ENCODE measurements at places on chromosomes 3 and 15.

GRCh38 chr3:52191663-52192062 lies 6.3 kb upstream of the ALAS1 start:
- DNase-seq = no peak

DNA sequence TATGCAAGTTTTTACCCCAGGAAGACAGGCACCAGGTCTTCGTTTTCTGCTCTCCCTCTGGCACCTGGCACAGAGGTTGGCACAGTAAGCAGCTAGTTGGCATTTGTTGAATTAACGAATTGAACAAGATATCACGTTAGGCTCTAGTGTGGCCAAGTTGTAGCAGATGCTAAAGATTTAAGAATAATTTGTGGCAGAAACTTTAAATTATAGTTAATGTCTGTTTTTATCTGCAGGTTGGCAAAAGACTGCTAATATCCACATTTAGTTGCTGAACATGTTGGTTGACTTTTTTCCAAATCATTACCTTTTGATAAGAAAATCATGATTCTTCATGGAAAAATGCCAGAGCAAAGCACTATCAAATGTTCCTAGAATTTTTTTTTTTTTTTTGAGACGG lies 8.1 kb downstream of the CHRNA5 start:
- no peak for DNase-seq

- DNase-seq = no peak
Observed at GRCh38 chr3:25463836-25464418, 35.9 kb downstream of the RARB start.

DNA sequence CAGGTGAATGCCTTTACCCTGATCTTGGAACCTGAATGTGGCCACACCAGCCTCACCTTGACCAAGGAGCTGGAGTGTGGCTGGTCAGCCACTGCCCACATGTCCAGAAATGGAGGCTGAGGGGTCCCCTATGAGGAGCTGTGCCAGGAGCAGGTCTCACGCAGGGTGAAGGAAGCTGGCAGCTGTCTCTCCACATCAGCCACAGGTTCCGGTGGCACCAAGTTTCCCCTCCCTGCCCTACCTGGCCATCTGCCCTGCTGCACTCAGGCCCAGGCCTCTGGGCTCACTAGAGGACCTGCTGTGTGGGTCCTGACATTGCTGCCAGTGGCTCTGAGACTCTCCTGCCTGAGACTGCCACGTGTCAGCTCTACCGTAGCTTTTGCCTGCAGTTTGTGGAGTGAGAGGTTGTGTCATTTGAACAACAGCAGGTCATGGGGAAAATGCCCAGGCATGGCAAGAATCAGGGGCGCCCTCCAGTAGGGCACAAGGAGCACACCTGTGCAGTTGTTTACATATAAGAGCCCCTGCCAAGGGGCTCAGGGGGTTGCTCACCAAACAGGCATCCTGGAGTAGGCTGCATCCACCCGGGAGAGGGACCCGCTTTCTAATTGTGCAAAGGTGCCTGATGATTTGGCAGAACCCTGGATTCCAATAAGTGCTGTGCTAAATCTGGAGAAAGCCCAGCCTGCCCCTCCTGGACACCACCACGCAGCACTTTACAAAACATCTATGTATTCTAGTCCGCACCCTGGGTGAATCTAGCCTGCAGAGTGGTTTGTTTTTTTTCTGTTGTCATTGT lies 258.5 kb upstream of the TLE3 start:
- DNase-seq = no peak

- peak; percentile 76 for DNase-seq
Observed at GRCh38 chr3:183447206-183448001, 19.0 kb upstream of the MCF2L2 start.

- DNase-seq = no peak
Observed at GRCh38 chr3:141366285-141367037, 1.8 kb upstream of the ZBTB38 start.

DNA sequence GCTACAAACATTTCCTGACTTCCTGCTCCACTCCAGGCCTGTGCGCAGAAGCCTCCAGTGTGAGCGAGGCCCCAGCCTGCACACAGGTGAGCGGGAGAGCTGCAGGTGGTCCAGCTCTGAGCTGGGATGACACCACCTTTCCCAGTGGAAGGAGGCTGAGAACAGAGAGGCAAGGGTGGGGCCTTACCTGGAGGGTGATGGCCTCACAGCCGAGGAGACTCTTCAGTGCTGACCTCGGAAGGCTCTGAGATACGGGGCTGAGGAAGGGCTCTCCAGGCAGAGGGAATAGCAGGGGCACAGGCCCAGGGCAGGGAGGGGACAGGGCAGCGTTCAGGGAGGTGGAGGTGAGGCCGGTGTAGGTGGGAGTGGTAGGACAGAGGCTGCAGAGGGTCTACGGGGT lies 70.8 kb downstream of the EFCAB12 start:
- no peak for DNase-seq

GRCh38 chr15:77859491-77860060 lies 217.9 kb downstream of the TBC1D2B start:
- DNase-seq = no peak

GRCh38 chr3:70076396-70076795 lies 76.9 kb downstream of the SAMMSON start:
- DNase-seq = no peak

GRCh38 chr3:13249664-13250390 lies 170.3 kb downstream of the NUP210 start:
- DNase-seq = no peak

DNA sequence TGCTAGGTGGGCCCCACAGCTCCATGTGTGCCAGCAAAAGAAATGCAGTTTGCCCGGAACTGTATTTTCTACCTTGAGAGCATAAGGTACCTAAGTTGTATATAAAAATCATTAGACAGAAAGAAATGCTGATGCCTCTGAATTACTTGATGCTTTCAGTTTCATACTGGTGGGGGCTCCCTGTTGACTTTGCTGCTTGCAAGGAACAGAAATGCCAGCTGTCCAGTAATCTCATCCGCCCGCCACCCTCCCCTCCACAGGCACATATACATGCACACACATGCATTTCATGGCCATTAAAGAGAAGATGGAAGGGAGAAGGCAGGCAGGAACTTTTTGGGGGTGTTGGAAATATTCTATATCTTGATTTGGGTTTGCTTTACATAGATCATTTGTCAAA lies 38.4 kb downstream of the LIMD1 start:
- no peak for DNase-seq

DNA sequence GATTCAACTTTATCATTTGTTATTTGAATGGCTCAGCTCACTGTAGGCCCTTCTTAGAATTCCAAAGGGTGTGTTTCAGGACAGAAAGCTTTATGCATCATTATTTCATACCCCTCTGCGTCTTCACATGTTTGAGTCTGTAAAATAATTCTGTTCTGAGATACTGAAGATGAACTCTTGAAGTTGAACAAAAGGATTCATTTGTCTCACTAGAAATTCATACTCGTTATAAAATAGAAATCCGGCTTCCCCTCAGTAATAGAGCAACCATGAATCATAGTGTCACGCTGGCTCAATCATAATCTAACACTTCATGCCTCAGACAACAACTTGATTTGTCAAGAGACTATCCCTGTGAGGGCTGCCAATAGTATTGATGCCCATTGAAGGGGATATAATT lies 1015.4 kb upstream of the SEMA6D start:
- no peak for DNase-seq

GRCh38 chr3:62837145-62837787 lies 38.0 kb downstream of the CADPS start:
- DNase-seq = no peak

DNA sequence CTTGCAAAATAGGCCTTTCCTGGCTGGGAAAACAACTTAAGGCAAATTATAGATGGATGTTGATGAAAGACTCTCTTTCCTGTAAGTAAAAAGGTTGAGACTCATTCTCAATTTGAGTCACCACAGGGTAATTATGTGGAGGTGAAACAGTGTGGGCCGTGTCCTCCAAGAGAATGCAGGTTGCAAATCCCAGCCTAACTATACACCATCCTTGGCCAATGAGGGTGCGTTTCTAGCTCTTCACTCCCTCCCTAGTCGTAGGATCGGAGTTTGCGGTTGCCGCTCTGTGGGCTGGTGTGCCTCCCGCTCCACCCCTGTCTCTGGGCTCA lies 259.9 kb downstream of the PLCL2 start:
- no peak for DNase-seq

- no peak for DNase-seq
Observed at GRCh38 chr3:190019844-190020243, 100.9 kb downstream of the P3H2 start.

DNA sequence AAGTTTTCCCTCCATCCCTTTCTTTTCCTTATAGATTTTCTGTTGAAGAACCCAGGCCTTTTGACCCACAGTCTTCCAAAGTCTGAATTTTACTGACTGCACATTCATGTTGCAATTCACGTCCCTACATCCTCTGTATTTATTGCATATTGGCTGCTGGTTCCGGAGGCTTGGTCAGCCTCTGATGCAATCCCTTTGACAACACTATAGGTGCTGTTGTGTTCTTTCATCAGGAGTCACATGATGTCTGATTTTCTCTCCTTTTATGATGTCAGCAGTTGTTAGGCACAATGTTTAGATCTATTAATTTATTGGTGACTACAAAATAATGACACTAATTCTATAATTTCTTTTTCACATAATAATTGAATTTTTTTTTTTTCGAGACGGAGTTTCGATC lies 8.7 kb downstream of the CYP1A1 start:
- DNase-seq = no peak

- no peak for DNase-seq
Observed at GRCh38 chr3:66486646-66487045, 14.2 kb downstream of the LRIG1 start.

DNA sequence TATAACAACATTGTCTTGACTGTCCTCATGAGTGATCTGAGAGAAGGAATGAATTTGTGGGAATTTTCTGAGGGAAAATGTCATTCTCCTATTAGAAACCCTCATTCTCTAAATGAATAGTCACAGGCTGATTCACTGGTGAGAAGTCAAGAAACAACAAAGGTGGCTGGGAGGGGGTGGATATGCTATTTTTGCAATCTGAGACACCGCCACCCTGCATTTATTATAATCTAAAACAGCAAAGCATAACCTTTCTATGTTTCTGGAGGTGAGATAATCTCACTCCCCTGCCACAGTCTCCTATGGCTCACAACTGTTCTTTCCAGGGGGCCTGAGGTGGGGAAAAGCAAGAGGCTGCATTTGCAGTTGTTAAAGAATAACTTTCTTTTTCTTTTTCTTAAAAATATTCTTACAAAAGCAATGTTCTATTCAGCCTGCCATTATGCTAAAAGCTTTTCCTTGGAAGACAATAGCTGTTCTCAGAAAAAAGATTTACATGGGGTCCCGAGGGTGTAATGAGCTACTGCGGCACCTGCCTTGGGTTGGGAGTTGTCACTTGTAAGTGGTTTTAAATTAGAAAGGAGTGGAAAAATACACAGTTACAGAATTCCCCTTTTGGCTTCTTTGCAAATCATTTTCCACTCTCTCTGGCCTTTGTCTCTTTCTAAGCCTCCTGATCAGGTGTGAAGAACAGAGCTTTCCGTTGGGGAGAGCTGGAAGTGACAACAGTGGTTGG lies 220.9 kb downstream of the AGBL1 start:
- DNase-seq = no peak

- DNase-seq = no peak
Observed at GRCh38 chr15:78997981-78998499, 53.2 kb upstream of the CTSH start.

DNA sequence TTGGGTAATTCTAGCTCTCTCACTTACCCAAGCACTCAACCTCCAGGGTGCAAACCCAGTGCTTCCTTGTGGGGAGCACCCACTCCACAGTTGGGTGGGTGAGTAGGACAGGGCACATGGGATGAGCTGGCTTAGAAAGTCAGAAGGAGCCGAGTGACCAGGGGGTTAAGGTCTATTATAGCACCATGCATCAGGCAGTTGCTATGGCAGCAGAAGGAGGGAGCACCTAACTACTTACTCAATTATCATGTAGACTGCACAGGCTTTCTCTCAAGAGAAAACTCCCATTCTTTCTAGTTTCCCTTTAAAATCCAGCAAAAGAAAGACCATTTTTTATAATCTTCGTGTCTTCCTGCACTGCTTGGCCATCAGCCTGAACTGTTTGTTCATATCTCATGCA lies 163.0 kb downstream of the OCA2 start:
- no peak for DNase-seq

GRCh38 chr3:133283958-133284807 lies 115.7 kb upstream of the BFSP2 start:
- DNase-seq = no peak

- DNase-seq = no peak
Observed at GRCh38 chr3:43776101-43776500, 85.4 kb downstream of the ABHD5 start.

DNA sequence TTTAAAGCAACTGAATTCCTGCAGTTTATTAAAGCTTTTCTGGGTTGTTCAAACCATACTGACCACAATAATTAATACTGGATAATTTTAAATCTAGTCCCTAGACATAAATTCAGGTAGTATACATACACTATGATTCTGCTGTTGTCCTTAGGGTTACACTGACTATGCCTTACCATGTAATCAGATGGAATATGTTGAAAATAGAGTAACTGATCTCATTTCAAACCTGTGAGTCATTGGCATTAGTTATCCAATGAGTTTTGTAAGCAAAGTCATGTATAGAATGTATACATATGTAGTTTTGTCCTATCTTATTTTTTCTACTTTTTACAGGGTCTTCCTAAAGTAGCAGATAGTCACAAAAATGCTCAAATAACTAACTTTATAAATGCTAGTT lies 517.1 kb upstream of the CCDC54 start:
- no peak for DNase-seq

DNA sequence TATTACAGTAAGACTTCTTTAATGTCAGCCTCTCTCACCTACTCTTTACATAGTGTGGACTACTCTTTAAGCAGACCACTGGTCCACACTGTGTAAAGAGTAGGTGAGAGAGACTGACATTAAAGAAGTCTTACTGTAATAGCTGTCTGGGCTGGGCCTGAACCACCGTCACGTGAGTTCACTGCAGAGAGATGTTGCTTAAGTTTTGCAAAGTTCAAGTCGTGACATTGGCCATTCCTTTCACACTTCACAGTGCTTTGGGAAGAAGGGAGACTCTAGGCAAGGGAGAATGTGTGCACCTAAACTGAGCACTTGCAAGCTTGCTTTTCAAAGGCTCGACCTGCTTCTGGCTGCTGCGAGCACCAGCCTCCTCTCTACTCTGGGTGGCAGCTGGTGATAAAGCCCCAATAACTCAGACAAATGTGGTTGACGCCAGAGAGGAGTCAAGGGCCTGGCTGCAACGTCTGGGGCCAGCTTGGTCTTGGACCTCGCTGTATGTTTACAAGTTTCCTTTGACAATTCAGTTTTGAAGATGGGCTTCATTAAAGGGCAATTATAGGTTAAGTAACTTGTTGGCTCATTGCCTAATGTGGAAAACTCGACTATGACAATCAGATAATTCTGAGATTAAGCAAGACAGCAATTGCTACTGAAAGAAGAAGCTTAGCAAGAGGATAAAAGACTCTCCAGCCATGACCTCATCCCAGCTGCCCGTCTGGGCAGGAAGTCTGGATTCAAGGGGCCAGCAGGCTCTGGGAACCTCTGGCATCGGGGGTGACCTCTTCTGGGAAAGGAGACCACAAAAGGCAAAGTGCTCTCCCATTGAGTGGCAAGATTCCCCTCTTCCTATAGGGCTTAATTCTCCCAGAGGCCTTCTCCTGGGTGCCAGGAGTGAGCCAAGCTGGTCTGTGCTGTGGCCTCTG lies 242.1 kb upstream of the TLE3 start:
- DNase-seq = no peak
